ENCODE measurements at places on chromosomes 11 and 22.

DNA sequence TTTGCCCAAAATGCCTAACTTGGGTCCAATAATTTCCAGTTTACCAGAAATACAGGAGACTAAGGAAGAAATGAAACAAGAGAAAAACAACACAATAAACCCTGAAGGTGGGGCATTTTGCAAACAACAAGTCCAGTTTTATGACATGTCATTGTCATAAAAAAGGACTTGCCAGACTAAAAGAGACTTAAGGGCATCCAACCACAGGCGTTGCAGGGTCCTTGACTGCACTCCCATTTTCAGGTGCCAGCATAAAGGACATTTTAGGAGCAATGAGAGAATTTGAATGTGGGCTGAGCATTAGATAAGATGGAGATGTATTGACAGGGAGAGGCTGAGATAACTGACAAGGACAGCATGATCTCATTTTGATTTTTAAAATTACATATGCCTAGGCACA, 28.1 kb upstream of the DAGLA start:
- no peak for DNase-seq

GRCh38 chr11:13663631-13664071, 4.8 kb upstream of the FAR1 start:
- no peak for DNase-seq

GRCh38 chr11:12414611-12415010, 37.2 kb downstream of the PARVA start:
- no peak for DNase-seq

DNA sequence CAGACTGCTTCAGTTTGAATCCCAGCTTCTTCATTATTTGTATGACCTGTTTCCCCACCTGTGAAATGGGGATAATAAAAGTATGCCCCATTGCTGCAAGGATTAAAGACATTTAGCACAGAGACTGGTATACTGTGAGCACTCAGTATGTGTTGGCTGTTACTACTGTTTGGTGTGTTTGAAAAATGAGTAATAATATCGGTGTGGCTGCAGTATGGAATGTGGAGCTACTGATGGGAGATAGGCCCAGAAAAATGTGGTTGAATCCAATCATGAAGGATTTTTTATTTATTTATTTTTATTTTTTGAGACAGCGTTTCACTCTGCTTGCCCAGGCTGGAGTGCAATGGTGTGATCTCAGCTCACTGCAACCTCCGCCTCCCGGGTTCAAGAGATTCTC, 9.1 kb upstream of the C1QTNF4 start:
- no peak for DNase-seq

DNA sequence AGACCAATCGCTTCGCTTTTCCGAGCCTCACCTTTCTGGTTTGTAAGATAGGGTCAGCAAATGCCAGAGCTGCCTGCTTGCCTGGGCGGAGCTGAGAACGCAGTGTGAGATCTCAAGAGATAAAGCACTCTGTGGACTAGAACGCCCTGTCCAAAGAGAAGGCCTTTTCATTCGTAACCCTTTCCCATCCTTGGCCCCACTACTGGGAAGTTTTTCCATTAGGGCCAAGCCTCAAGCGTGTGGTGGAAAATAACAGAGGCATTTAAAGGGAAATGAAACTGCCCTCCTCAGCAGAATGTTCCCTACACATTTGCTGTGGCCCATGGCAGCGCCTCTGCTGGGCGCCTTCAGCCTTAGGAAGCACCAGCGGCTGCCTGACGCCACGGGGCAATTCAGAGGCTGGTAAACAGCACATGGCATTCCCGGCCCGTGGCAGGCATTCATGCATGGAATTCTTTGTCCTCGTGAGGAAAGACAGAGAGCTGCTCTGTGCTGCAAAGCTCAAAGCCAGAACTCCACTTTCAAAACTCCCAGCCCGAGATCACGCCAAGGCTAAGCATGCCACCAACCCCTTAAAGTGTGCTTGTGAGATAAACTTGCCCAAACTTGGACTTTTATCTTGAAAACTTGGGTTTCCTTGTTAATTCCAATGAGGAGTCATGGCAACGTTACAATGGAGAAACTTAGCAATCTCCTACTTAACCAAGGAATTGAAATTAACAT, 38.1 kb downstream of the AHNAK start:
- DNase-seq: peak; percentile 85

DNA sequence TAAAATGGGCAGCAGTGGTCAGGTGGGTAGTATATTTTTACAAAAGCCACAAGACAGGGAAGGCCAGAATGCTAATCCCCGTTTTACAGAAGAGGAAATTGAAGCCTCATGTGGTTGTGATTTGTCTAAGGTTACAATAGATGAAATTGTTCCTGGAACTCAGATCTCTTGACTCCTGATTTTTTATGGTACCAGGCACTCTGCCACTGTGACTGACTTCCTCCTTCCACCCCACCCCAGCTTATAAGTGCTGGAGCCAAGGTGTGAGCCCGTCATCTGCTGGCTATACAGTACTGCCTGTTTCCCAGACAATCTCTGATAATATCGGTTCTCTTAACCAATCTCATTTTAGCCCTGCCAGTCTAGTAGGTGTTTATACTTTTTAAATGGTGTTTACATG, 1.9 kb downstream of the SLC5A1 start:
- no peak for DNase-seq

GRCh38 chr22:30390974-30391691, 3.9 kb upstream of the RNF215 start:
- peak; percentile 44 for DNase-seq

GRCh38 chr22:42217019-42217751, 53.3 kb downstream of the TCF20 start:
- DNase-seq: no peak

GRCh38 chr22:26302726-26303125, 126.3 kb upstream of the ASPHD2 start:
- no peak for DNase-seq

DNA sequence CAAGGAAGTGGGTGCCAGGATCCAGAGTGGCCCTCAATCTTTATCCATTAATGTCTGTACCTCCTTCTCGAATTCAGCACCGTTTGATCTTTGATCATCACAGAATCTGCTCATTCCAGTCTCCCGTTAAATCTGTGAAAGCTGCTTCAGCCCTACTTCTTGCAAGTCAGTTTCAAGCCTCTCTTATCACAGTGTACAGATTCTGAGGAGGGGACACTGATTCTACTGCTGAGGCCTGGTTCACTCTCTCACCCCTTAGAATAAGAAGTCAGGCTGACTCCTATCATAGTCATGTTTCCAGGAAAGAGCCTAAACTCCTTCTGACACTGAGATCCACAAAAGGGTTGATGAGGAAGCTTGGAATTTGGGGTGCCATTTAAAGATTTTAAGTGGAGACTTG, 39.0 kb downstream of the MAML2 start:
- no peak for DNase-seq

DNA sequence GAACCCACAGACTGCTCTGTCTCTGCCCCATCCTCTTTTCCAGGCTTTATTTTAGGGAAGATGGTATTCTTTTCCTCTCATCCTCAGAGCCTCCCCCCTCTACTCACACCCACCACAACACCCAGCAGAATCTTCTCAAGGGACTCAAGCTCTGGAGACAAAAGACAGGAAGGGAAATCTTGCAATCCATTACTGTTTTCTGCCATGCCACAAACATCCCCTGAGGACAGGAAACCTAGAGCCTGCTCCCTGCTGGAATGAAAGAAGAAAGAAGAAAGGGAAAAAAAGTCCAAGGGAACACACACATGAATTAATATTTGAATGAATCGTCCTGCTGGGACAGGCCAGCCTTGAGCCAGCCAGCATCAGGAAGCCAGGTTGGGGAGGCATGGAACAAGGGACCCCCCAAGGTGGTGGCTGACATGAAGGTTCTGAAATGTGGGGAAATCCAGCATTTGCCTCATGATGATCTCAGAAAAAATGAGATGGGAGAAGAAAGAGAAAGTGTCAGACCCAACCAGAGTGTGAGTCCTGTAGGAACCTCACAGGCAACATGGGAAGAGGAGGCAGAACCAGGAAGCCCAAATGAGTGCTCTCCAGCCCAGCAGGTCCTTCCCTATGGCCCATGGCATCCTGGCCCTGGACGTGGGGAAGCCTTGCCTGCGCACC, 34.0 kb downstream of the SLCO2B1 start:
- DNase-seq: no peak

- DNase-seq: no peak
Measured at GRCh38 chr11:118998388-118998717, 415 bp downstream of the CENATAC start.

- DNase-seq: no peak
Measured at GRCh38 chr22:44098021-44098739, 74.1 kb downstream of the PARVB start.

DNA sequence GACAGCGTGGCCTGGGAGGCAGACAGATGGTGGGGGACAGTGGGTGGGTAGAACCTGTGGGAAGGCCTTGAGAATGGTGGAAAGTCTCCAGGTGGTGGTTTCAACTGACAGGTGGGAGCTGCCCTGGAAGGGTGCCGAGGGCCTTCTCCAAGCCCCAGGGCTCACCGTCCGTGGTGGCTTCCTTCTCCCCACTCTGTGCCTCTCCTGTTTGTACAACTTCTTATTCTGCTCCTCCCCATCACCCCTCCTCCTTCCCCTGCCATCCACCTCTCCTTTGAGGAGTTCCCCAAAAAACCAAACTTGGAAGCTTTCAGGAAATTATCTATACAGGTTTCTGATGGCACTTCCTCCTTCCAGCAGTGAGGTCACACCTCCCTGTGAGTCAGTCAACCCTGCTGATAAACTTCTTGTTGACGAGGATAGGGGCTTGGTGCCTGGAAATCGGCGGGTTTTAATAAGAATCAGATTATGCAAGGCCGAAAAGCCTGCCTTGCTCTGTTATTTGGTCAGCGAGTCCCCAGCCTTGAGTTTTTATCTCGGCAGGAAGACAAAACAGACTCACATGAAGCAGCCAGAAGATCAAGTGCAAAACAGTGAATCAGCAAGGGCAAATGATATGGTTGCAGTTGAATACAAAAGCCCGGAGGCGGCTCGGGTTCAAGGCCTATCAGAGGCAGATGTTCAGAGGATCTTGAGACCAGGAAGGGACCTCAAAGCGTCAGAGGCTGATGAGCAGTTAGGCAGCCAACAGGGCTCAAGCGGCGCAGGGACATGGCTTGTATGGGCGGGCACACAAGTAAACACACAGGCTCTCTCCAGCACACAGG, 9.5 kb upstream of the ST3GAL4 start:
- DNase-seq: peak; percentile 84

GRCh38 chr11:128517451-128518230, 69.7 kb downstream of the ETS1 start:
- no peak for DNase-seq

DNA sequence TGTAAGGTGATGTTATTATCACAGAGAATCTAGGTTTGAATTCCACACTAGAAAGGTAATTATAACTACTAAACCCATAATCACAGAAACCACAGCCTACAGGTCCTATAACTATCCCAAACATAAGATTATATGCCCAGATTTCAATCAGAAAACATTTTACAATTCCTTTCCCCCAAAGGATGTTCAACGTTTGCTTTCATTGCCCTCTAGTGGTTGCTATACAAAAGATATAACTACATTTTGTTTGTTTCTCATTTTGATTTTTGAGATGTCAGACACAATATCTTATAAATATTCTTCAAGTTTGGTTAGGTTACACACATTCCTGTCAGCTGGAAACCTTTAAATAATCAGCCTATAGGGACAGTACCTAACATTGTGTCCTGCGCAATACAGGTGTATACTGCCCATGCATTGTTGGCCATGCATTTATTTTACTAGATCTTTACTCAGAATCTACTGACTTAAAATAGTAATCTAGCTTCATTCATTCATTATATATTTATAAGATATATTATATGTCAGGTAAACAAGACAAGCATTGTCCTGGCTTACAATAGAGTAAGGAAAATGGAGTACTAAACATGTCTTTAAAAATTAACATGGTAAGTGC, 530.5 kb upstream of the CCDC90B start:
- no peak for DNase-seq

- no peak for DNase-seq
Measured at GRCh38 chr11:27386181-27386845, 23.3 kb upstream of the CCDC34 start.

DNA sequence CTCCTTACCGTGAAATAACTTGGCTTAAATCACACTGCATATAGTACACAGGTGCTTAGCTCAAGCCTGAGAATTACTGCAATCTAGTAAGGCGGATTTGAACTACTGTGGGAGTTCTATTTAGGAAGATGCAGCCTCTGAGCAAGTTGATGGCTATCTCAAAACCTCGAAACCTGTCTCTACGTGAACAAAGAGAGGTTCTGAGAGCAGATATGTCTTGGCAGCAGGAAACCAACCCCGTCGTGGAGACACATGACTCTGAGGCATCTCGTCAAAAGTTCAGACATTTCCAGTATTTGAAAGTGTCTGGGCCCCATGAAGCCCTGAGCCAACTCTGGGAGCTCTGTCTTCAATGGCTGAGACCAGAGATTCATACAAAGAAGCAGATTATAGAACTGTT, 5.9 kb downstream of the ZNF215 start:
- DNase-seq: no peak

DNA sequence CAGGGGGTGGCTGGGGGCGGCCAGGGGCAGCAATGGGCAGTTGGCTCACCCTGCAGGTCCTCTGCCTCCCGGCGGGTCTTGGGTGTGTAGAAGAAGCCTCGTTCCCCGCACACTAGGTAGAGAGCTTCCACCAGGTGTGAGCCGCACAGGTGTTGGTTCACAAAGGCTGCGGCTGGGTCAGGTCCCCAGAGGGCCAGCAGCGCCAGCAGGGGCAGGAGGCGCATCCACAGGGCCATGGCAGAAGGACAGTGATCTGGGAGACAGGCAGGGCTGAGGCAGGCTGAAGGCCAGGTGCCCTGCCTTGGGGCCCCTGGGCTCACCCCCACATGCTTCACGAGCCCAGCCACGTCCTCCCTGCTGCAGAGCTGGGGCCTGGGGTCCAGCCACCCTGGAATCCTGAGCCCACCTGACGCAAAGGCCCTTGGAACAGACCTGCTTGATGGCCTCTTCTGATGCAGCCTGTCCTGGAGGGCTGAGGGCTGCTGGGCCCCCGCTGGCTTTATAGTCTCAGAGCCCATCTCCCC, at the start of gene INS:
INS (minus strand) TSS at position 474 of the 524 bp plus-strand sequence; CDS start at position 236, 238 bp downstream.
- DNase-seq: no peak

DNA sequence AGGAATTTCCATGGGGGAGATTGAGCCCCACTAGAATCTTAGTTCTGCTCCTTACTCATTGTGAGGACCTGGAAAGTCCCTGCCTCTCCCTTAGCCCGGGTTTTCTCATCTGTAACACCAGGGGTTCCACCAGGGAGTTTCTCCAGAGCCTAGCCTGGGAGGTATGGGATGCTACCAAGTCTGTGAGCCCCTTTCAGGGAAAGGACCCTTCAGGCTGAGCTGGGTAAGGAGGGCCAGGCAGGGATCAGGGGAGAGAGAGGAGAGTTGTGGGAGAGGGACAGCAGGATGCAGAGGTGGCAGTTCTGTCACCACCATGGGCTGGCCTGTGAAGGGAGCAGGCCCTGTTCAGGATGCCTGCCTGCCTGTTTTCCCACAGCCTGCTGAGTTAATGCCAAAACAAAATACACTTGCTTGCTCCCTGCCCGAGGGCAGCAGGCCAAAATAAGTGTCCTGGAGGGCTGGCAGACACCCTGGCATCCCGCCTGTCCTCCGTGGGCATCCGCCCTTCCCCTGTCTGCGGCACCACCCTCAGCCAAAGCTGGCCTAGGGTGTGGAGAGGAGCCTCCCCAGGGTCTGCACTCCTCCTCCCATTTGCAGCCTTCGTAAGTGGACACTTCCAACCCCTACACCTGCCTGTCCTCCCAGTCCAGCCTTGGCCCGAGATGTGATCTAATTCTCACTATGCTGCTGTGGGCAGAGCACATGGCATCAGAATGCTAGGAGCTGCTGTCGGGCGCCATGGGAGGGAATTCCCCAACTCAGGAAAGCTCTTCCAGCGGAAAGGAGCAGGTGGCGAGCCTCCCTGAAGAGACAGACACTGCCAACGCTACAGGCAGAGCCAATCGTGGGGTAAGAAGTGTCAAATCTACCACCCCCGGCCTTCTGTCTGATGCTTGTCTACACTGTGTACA, 5.9 kb upstream of the FCHSD2 start:
- peak; percentile 84 for DNase-seq
